ENCODE measurements at places on chromosomes 11 and 22.

DNA sequence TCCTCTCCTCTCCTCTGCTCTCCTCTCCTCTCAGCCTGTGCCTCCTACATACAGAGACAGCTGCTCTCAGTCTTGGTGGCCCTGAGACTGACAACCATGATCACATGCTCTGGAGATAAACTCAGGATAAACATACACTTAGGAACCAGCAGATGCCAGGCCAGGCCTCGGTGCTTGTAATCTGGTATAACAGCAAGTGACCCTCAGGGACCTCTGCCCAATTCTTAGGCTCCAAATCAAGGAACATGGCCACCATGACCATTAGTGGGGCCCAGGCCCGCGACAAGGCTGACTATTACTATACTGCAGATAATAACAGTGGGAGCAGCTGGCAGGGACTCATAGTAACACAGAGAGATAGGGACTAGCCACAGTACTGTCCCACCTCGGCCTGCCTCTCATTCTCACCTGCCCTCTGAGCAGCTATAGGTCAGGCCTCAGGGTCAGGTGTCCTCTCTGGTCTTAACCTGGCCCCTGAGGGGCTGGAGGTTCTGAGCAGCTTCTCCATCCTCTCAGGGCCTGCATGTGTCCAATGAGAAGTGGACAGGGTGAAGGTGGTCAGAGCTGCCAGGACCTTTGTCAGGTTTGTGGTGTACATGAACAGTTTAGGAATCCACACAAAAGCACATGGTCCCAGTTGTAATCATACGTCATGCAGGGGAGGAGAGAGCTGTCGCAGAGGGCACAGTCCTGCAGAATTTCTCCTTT is 106.1 kb downstream of the GGTLC2 start:
- no peak for DNase-seq

DNA sequence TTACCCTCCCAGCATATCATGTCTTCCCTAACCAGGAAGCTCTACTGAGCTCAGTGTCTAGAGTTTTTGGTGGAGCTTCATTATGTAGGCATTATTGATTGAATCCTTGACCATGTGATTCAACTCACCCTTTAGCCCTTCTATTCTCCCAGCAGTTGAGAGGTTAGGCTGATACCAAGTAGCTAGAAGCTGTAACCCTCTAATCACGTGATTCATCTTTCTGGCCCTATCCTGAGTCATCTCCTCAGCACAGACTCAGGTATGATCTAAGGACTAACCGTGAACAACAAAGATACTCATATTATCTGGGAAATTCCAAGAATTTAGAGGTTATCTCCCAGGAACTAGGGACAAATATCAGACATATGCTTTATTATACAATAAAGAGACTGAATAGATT is 625.5 kb downstream of the JRKL start:
- DNase-seq = no peak

GRCh38 chr22:29268511-29269229 is 602 bp downstream of the EWSR1 start:
- peak; percentile 29 for DNase-seq

- DNase-seq = no peak
Observed at GRCh38 chr11:128814856-128815705, 52.0 kb downstream of the KCNJ1 start.

GRCh38 chr22:44438056-44438455 is 60.0 kb downstream of the RTL6 start:
- DNase-seq = no peak

DNA sequence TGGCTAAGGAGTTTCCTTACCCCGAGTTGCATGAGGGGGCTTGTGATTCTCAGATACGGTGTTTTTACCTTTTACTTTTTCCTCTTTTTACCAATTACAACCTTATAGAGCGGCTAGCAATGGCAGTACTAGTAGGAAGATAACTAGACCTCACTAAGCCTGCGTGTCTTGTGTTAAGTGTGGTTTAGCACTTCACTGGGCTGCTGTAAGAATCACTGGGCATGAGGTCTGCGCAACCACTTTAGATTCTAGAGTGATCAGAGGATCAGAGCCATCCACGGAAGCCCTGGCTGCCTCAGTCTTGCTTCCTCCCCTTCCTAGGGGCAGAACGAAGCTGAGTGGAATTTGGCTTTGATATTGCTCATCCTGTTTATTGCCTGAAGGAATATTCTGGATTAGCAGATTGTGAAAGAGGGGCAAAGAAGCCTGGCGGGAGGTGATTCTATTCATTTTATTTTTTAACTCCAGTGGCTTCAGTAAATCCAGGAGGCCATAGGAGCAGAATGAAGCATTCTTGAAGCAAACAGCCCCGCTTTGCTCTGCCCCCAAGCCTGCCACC is 88.5 kb downstream of the GRAMD1B start:
- no peak for DNase-seq

GRCh38 chr11:8839306-8839956 is 71.6 kb upstream of the AKIP1 start:
- no peak for DNase-seq

- DNase-seq = no peak
Observed at GRCh38 chr22:22388090-22388489, 120.5 kb downstream of the ZNF280B start.

DNA sequence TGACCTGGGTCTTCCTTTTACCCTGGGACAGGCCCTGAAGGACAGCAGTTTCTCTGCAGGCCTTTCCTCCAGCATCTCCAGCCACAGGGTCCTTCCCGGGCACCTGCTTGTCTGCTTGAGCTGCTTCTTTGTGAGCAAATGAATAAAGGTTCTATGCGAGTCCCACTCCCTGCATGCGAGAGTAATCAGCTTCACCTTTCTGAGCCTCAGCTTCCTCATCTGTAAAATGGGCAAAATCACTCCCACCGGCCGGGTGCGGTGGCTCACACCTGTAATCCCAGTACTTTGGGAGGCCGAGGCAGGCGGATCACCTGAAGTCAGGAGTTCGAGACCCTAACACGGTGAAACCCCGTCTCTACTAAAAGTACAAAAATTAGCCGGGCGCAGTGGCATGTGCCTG is 31.1 kb downstream of the IFT27 start:
- DNase-seq = no peak

GRCh38 chr22:40323681-40324171 is 22.6 kb upstream of the ADSL start:
- peak; percentile 35 for DNase-seq

Data from CD4-positive, alpha-beta T cell treated with Interleukin-1 beta for 1 hour (primary cell).